ENCODE measurements at places on chromosomes 1 and 21.

GRCh38 chr1:56469640-56470371 is 109.6 kb downstream of the PLPP3 start:
- no peak for DNase-seq

DNA sequence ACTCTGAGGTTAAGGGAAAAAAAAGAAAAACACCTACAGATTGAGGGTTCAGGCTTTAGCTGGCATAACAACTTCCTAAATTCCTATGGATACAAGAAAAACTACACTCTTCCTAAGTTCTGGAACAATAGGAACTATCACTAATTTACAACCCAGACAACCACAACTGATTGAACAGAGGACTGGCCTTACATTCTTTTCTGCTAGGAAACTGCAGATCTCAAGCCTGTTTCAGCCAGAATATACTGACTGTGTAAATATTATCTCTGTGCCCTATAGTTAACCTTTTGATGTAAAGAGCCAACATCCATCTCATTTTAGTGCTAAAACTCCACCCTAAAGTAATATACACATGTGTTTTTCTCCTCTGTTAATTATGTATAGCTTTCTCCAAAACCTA is 1186.5 kb upstream of the TMPRSS15 start:
- DNase-seq, result no peak

GRCh38 chr21:45253633-45254459 is 33.8 kb downstream of the POFUT2 start:
- DNase-seq, result no peak

- DNase-seq, result no peak
Measured at GRCh38 chr1:94646141-94646643, 104.6 kb upstream of the F3 start.

DNA sequence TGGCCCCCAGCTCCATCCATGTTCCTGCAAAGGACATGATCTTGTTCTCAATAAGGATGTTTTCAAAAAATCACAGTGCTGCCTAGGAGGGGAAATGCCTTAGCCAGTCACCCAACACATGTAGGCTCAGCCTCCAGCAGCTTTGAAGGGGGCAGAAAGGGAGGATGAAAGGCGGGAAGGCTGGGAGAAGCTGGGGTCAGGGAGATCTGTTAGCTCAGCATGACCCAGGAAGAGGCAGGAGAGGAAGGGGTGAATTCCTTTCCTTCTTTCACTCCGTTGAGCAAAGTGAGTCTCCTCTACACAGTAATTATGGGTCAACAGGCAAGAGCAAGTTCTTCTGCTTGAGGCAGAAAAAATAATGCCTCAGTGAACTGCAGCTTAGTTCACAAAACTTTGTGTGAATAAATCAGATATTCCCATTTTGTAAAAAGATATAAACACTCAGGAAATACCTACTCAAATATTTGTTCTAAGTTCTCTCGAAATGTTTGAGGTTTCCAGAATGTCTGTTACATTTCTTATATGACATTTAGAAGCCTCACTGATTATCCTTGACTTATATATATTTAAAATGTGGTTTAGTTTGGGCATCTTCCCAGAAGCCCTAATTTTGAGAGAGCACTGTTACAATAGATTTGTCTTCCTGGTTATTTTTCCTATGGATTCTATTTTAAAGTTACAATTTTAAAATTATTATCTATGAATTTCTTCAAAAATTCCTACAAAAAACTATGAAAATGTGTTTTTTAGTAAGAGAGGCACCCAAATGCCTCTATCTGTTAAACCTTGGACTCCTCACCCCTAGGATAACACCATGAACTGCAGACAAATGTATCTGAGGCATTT is 116.8 kb downstream of the KCNJ6 start:
- no peak for DNase-seq

- DNase-seq, result no peak
Measured at GRCh38 chr1:1631782-1632420, at the start of gene MMP23B. TSS of gene MMP23B (plus strand) at chr1:1632173. CDS start at chr1:1632219, 46 bp downstream.

- no peak for DNase-seq
Measured at GRCh38 chr1:177287994-177288393, 117.2 kb downstream of the BRINP2 start.

- no peak for DNase-seq
Measured at GRCh38 chr1:44549510-44549909, 124.8 kb downstream of the TMEM53 start.

All from stimulated activated CD4-positive, alpha-beta T cell treated with anti-CD3 and anti-CD28 coated beads, TNF-alpha, amount 100 ng/mL, for 48 hours (primary cell).